ENCODE measurements at places on chromosomes 1 and 21.

- DNase-seq: peak; percentile 91
These were observed 14.4 kb downstream of the CD58 start for GRCh38 chr1:116556289-116557006.

- no peak for DNase-seq
These were observed 59.6 kb upstream of the ITPKB start for GRCh38 chr1:226798427-226799411.

GRCh38 chr1:32180186-32181060 lies 948 bp downstream of the TXLNA start:
- DNase-seq: peak; percentile 30

DNA sequence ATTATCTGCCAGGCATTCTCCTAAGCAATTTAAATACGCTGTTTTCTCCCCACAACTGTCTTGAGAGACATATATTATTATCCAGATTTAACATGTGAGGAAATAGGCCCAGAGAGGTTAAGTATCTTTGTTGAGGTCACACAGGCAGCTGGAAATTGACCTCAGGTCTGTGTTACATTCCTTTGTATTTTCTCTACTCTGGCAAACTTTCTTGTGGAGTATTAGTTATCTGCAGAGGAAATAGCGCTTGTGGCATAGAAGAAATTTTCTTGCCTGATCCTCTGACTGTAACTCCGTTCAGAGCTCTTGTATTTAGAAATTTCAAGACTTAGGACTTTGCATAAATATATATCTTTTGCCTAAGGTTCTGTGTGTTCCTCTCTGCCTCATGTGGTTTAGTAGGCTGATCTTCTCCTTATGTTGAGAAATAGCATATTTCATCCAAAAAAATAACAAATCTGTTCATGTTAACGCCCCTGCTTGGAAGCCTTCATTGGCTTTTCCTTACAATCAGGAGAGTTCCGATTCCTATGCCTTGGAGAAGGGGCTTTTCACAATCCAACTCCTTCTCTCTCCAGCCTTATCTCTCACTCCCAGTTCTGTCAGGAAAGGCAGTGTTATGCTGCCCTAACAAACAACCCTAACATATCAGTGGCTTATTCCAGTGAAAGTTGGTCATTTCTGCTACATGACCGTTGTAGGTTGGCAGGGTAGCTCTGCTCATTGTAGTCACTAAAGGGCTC lies 2.5 kb upstream of the JUN start:
- DNase-seq: no peak

DNA sequence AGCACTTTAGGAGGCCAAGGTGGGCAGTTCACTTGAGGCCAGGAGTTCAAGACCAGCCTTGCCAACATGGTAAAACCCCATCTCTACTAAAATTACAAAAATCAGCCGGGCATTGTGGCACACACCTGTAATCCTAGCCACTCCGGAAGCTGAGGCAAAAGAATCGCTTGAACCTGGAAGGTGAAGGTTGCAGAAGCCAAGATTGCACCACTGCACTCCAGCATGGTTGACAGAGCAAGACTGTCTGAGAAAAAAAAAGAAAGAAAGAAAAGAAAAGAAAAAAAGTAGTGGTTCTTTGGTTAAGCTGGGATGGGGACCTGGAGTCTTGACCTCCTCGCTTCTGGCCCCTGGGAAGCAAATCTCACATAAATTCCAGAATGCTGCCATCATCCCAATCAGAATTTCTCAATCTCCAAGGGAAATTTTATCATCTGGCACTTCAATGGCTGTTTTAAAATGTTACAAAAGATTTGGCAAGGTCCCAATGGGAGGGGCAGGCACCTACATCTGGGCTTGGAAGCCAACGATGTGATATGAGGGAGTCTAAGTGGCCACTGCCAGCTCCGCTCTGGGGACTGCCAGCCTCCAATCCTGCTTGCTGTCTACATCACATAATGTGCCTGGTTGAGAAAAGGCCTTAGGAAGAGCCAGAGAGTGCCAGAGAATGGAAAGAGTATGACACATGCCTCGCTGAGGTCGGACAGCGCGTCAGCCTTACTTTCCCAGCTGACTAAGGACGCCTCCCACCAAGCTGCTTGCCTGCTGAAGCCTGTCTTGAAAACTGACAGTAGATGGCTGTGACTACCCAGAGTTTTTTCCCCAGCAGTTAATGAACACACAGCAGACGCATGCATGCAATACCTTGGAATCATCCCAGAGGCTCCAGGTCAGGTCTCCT lies 42.1 kb upstream of the SRP9 start:
- no peak for DNase-seq

DNA sequence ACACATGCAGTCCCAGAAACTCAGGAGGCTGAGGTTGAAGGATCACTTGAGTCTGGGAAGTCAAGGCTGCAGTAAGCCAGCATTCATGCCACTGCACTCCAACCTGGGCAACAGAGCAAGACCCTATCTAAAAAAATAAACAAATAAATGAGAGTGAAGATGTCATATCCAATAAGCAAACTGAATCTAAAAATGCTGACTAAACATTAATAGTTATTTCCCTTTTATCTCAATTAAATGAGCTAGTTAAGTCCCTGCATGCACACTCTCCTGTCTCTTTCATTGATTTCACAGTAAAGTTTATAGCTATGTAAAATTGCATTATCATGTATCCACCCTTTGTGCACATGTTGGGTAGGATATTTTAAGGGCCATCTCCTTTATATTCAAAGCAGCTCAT lies 81.1 kb upstream of the L1TD1 start:
- DNase-seq: no peak

GRCh38 chr1:24020025-24020424 lies 39.9 kb upstream of the SRSF10 start:
- no peak for DNase-seq

GRCh38 chr1:242523719-242524570 lies 552 bp downstream of the PLD5 start:
- DNase-seq: no peak

- DNase-seq: peak; percentile 53
These were observed 84.1 kb upstream of the C21orf91 start for GRCh38 chr21:17903029-17903806.

DNA sequence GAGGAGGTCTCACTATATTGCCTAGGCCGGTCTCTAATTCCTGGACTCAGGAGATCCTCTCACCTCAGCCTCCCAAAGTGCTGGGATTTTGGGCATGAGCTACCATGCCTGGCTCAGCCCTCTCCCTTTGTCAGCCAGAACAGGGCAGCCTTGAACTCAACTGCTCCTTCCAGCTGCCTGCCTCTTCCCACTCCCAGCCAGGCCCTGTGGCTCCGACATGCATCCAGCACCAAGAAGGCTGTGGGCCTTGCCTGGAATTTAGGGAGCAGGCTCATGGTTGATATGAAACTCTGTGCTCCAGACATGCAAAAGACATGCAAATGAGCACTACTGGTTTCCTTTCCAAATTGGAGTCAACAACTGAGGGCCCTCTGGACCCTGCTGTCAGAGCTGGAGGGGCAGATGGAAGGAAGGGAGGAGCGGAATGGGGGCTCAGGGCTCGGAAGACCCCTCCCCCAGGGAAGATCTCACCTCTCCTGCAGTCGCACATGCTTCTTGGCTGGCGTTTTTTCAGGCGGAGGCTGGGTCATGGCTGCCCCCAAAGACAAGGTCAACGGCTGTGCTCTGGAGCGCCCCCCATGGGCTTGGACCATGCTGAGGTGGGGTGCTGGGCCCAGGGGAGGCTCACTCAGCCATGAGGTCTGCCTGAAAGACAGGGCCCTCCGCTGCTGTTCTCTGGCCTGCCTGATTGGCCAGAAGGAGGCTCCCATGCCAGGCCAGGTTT lies 1.4 kb downstream of the PTPN7 start:
- no peak for DNase-seq

DNA sequence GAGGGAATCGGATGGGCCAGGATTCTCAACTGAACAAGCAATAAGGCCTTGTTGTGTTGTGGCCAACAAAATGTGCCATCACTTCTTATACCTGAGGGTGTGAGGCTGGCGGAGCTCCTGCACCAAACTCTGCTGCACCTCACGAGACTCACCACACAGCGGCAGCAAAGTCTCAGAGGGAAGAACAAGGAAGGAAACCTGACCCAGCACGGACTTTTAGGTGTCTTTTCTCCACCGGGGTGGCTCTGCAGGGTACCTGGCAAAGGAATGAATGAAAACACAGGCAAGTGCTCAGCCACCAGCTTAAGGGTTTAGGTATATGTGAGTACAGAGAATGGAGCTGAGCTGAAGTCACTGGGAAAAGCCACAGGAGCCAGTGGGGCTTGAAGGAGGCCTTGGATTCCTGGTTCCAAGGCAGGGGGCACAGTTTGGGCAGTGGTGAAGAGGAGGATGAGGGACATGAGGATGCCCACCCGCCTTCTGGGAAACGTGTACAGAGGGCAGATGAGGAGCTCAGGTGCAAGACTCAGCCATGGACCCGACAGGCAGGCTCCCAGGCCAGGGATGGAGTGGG lies 31.1 kb upstream of the HSD3B1 start:
- DNase-seq: peak; percentile 1

GRCh38 chr1:205286335-205286950 lies 35.1 kb downstream of the NUAK2 start:
- DNase-seq: peak; percentile 24

GRCh38 chr1:87224201-87224600 lies 104.5 kb upstream of the LMO4 start:
- no peak for DNase-seq

GRCh38 chr1:15323989-15324868 lies 77.2 kb downstream of the FHAD1 start:
- DNase-seq: no peak

DNA sequence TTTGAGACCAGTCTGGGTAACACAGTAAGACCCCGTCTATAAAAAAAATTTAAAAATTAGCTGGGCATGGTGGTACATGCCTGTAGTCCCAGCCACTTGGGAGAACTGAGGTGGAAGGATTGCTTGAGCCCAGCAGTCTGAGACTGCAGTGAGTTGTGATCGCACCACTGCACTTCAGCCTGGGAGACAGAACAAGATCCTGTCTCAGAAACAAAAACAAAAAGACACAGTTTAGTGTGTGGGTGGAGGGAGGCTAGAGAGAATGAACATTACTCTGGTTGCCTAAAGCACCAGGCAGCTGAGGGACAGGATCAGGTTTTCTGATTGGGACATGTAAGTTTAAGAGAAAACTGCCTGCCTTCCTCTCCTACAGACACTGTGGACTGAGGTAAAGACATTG lies 42.3 kb downstream of the VAMP4 start:
- DNase-seq: no peak

DNA sequence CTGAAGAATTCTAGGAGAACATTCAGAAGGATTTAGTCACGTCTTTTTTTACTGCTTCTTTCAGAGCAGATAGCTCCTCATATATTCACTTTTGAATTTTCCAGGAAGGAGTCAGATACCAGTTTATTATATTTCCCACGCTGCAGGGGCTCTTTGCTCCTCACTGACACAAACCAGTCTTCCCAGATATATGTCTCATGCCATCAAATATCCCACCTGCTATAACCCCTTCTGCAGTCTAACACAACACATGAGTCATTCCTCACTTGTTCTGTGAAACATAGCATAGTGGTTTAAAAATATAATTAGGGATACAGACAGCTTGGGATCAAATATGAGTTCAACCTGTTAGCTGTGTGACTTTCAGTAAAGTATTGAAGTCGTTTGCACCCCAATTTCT lies 251.7 kb upstream of the DPYD start:
- DNase-seq: no peak

Measured in CD14-positive monocyte (primary cell).